Anterior cingulate cortex (tissue), 58 donors: ENCODE measurements at places on chromosomes 4 and X.

DNA sequence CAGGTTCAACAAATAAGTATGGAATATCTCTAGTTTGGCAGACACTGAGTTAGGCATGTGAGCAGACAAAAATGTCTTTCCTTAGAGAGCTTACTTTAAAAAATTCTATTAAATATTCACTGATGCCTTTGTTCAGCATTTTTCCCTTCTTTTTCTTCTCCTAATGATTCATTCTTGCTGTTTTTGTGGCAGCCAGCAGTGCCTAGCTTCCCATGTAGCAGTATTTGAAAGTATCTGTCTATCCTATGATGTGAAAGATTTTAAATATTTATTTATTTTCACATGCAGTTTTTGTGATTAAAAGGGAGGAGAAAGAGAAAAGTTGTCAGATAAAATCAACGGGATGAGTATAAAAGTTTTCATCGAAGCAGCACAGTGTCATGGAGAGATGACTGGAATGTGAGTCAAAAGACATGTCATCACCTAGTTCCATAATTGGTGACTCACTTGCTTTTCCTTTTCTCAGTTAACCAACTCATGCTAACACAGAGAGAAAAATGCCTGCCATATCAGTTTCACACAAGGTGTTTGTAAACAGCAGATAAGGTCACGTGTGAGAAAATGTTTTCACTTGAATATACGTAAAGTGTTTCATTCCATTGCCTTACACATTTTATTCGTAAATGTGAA lies 69.8 kb downstream of the BMPR1B start:
- DNase-seq: no peak

- no peak for DNase-seq
Measured at GRCh38 chr4:40322811-40323210, 12.3 kb upstream of the CHRNA9 start.

GRCh38 chr4:129167640-129168260 lies 71.8 kb downstream of the C4orf33 start:
- DNase-seq: no peak

DNA sequence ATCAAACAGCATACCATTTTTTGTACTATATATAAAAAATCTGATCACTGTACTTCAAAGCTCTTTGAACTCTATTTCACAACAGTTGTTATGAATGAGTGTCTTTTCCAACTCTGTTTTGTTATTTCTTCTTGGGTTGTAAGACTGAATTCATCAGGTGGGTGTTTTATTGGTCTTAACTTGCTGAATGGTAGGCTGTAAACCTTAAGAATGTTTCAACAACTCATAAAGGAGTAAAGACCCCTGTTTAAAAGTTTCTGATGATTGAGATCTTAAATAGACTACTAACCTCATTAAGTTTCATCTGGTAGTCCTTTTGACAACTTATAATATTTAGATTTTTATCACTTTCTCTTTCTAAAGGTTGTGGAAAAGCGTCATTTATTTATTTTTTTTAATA lies 18.4 kb upstream of the STAG2 start:
- no peak for DNase-seq

GRCh38 chr4:6598127-6598526 lies 23.1 kb downstream of the MAN2B2 start:
- no peak for DNase-seq

DNA sequence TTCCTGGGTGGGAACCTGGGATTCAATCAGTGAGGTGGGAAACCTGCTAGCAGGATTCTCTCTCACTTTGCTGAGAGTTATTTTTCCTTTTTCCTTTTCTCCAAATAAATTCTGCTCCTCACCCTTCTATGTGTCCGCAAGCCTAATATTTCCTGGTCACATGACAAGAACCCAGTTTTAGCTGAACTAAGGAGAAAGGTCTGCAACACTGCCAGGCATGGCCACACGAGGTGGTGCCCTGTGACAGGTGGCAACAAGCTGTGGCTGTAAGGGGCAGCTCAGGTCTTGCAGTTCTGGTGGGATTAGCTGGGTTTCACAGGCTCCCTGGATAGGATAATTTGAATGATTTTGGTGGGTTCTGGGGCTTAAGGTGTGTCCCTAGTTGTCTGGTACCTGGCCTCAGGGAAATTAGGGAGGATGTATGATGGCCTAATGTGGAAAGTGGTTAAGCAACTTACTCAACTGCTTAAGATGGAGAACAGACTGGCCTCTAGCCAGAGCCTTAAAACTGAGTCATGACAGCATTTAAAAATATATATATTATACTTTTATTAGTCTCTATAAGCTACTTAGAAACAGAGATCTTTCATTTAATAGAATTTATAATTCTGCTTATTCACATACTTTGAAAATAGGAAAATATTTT lies 215.0 kb downstream of the IL15 start:
- no peak for DNase-seq

GRCh38 chr4:42078184-42078801 lies 74.2 kb downstream of the BEND4 start:
- no peak for DNase-seq

- no peak for DNase-seq
Measured at GRCh38 chr4:118816538-118817177, 19.3 kb downstream of the SEC24D start.

GRCh38 chr4:140732780-140733179 lies 23.4 kb downstream of the TBC1D9 start:
- DNase-seq: no peak

DNA sequence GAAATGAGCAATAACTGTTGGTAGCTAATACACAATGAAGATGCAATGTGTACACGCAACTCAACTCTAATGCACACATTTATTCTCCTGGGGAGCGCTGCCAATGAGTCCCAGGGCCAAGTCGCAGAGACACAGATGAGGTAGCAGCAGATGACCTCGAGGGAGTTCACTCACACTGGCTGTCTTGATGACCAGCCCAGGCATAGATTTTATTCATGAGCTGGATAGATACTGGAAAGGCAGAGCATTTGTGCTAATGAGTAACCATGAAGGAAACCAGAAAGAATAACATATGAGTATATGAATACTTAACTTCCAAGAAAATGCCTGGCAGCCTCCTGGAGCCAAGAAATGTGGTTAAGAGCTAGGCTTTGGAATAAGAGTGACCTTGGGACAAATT lies 42.3 kb downstream of the RASL11B start:
- DNase-seq: no peak
